ENCODE measurements at places on chromosomes 11 and 22. TPM values are rescaled to one million over a fixed set of nuclear protein-coding genes. Genes with fewer than 3 reads are reported as not detected.

DDIAS gene
- 6.3 TPM for total RNA-seq

MPZL3 gene
- 5.3 TPM for total RNA-seq

MUC6 gene
- total RNA-seq: 0.24 TPM

MAP4K2 gene
- total RNA-seq: 2.6 TPM

MAP6 gene
- 10.4 TPM for total RNA-seq
